Colonic mucosa (tissue), 4 donors: ENCODE measurements at places on chromosomes 4 and X.

DNA sequence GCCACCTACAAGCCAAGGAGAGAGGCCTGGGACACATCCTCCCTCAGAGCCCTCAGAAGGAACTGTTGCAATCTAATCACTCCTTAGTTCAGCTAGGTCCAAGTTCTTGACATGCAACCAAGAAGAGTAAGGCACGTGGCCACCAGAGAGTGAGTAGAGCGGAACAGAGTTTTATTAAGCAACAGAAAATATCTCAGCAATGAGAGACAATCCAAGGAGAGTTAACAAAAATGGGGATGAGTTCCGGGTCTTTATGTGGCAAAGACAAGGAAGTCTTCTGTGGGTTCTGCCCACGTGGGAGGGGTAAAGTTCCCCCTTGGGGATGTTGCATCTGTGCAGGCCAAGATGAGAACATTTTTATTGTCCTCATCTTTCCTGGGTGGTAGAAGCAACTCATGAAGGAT, 38.5 kb upstream of the PROM1 start:
- DNase-seq = peak; percentile 9

GRCh38 chr4:78137532-78137931, 80.4 kb downstream of the FRAS1 start:
- DNase-seq = no peak

DNA sequence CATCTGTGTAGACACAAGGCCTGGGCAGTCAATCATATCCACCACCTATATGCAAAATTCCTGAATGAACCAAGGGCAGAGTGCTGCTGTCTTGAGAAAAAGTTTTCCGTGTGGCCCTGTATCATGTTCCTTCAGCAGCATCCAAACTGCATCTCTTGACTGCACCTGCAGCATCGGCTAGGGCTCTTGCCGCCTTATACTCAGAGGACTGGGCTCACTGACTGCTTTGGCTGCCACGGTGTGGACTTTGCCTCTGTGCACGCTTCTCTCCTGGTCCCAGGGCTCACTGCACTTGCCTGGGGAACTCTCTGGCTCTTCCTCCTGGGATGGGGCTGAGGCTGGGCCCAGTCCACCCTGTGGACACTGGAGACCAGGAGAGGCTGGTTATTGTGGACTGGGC, 39.5 kb upstream of the STS start:
- DNase-seq = no peak

- DNase-seq = no peak
Measured at GRCh38 chr4:159077702-159078495, 25.0 kb upstream of the RAPGEF2 start.

GRCh38 chr4:31422006-31422405, 701.8 kb downstream of the PCDH7 start:
- no peak for DNase-seq

GRCh38 chrX:21374994-21375707, 933 bp downstream of the CNKSR2 start:
- no peak for DNase-seq

- no peak for DNase-seq
Measured at GRCh38 chrX:3748052-3748559, 34.7 kb upstream of the PRKX start.

GRCh38 chrX:154046940-154047610, 27.4 kb upstream of the IRAK1 start:
- DNase-seq = no peak

DNA sequence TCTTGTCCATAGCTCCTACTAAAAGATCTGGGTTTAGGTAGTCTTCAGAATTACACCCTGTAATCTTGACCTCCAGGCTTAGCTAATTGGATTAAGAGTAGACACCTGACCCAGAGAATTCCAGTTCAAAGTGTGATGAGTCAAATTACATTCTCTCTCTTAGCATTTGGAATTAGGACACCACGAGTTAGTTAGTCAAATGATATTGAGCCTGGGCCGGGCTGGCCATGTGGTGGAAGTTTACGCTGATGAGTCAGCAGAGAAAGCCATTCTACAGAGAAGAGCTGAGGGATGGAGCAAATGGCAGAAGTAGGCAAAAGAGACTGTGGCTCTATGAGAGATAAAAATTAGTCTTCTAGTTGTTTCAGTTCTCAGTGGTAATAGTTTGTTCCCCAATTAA, 31.1 kb downstream of the CEP44 start:
- no peak for DNase-seq

DNA sequence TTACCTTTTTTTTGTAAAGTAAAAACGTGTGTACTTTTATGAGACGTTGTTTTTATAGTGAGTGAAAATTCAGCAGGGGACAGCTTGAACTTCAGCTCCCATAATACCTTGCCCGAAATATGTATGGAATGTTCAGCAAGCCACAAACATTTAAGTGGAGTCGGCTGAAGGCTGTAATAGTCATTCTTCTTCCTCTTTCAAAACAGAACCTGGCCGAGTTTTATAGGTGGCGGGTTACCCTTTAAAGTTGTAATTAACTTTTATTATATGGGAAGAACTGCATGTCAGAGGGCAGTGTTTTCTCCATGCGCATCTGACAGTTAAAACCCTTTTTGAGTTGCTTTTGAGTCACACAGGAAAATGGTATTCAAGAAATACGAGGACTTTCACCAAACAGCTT, 50.7 kb downstream of the CLDN34 start:
- peak; percentile 52 for DNase-seq

- no peak for DNase-seq
Measured at GRCh38 chr4:10007793-10008608, 13.3 kb downstream of the SLC2A9 start.

DNA sequence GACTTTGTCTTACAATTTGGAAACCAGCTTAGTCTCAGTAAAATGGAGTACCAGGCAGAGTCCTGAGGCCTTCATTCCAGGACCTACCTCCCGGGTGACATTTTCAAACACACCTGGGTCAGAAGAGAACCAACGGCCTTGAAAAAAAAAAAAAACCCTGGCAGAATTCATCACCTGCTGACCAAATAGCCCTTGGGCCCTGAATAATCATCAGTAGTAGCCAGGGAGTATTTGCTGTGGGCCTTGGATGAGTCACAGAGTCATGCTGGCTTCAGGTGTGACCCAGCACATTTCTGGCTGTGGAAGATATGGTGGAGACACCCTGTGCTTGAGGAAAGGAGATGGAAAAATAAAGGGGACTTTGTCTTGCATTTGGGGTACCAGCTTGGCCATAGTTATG, 92.2 kb downstream of the LPAR4 start:
- DNase-seq = no peak

GRCh38 chr4:13298655-13299054, 185.5 kb downstream of the RAB28 start:
- no peak for DNase-seq

DNA sequence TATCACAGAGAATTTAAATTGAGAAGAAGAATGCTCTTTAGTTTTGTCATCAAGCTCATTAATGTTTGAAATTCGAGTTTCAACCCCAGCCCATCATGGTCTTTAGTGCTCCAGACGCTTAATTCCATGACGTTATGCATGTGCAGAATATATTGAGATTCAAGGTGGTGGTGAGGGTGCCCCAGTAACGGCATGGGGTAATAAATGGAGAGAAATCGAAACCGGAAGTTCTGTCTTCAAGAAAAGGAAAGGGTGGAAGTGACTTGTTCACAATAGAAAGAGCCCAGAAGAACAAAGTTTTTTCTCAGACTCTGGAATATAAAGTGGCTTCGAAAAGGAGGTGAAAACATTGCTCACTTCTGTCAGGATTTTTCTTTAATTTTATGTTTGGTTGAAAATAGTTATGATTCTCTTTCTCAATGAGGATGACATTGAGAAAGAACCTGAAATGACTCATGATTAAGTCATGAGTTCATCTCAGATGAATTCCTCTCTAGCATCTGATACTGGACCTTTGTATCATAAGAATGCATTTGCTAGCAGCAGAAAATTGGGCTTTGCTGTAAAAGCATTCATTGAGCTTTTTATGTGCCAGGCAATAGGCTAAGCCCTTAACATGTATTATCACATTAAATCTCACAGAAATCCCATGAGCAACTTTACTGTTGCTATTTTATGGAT, 779 bp upstream of the DDX60L start:
- peak; percentile 45 for DNase-seq

- no peak for DNase-seq
Measured at GRCh38 chr4:62126064-62126732, 926.1 kb downstream of the ADGRL3 start.

- DNase-seq = no peak
Measured at GRCh38 chr4:172207886-172208285, 394.7 kb downstream of the GALNTL6 start.
